ENCODE measurements at places on chromosomes 16 and 17.

DNA sequence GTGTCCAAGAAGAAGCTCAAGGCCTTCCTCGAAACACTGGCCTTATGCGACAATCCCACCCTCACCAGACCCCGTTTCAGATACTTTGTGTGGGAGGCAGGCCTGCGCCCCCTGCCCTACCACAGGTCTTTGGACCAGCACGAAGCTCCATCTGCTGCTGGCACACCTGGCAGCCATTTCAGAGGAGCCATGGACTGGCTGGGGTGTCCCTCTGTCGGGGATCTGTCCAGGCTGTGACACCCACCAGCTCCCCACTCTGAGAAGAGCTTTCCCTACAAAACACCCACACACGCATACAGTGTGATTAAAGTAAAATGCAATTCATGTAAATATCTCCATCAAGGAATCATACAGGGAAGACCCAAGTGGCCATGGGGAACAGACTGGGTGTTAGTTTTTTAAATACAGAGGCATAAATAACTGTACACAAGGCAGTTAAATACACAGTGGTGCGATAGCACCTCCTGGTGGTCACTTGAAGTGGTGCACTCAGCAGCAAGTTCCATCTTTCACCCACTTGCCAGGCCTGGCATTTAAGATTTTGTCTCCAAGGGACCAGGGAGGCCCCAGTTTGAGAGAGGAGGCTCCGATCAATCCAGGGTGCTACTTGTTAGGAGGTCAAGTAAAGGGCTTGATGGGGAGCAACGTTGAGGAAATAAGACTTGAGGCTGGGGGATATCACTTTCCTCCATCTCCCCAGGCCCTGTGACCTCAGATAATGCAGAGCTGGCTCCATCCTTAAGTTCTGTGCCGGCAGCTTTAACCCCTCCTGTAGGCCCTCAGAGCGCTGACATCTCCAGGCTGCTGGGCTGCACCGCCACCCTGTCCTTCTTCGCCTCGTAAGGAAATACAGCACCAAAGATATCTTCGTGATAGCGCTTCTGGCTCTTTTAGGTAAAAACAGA is 43.6 kb downstream of the NOS2 start:
- DNase-seq, result peak; percentile 80

- DNase-seq, result peak; percentile 76
These were observed 6.7 kb downstream of the RUNDC3A start for GRCh38 chr17:44314869-44315661.

- DNase-seq, result peak; percentile 6
These were observed 225.5 kb downstream of the STX8 start for GRCh38 chr17:9350080-9350479.

DNA sequence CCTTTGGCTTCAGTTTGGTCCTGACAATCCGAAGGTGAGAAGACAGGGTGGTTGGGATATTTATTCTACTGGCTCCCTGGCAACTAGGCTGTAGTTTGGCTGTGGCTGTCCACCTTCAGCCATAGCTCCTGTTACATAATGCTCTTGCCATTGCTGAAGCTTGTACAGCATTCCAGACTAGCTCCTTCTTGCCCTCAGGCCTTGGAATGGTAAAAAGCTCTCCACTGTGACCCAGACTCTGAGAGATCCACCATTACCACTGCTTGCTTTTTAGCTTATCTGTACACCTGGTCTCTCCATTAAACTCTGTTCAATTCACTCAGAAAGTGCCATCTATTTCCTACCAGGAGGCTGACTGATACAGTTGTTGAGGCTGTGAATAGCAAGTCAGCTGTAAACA is 231.8 kb upstream of the MON1B start:
- no peak for DNase-seq

DNA sequence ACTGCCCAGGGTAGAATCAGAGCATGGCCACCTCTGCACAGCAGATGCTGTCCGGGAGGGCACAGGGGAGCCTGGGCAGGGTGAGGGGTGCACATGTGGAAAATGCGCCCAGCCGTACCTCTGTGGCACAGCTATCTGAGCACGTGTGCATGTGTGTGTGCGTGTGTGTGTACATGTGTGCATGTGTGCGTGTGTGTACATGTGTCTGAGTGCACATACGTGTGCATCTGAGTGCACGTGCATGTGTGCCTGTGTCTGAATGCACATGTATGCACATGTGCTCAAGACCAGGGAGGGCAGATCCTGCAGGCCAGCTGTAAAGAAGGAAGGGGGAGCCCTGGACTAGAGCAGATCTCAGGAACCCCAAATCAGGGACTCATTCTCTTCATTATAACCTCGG is 37.3 kb upstream of the ENPP7 start:
- no peak for DNase-seq

GRCh38 chr17:66304304-66305174 is 2.1 kb downstream of the PRKCA start:
- DNase-seq, result peak; percentile 57

DNA sequence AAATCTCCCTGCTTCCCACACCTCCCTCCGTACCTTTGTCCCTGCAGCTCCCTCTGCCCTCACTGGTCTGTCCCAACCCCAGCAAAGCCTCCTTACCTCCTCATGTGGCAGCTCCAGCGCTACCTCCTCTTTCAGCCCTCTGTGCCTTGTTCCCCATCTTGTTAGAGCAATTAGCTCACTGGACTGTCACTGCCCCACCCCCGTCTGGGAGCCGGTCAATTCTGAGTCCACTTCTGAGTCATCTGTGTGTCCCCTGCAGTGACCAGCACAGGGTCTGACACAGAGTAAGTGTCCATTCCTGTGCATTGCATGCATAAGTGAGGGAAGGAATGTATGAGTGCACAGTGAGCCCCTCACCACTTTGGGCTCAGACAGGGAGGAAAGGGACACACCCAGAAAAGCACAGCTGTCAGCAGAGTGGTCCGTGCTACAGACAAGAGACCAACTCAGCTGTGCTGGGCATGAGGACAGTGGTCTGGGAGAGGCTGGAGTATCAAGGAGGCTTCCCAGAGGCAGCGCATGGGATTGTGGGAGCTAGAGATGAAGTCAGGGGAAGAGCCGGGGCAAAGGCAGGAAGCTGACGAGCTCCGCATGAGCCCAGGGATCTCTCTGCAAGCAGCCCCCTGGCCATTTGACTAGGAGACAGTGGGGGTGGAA is 45.9 kb downstream of the PITPNM3 start:
- DNase-seq, result no peak

DNA sequence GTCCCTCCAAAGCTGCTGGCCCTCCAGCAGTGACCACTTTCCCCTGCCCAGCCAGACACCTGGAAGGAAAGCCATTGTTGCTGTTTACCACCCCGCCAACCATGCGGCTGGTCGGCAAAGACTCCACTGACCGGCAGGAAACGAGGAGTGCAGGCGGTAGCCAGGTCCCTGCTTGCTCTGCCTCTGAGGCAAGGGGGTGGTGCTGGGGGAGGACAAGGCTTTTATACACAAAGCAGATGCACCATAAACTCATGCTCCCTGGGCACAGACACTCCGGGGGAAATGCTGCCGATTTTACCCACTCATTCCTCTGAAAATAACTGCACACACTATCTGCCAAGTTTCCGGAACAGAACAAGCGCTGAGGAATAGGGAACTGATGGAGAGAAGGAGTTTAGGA is 62.8 kb upstream of the GRIN2A start:
- DNase-seq, result no peak

DNA sequence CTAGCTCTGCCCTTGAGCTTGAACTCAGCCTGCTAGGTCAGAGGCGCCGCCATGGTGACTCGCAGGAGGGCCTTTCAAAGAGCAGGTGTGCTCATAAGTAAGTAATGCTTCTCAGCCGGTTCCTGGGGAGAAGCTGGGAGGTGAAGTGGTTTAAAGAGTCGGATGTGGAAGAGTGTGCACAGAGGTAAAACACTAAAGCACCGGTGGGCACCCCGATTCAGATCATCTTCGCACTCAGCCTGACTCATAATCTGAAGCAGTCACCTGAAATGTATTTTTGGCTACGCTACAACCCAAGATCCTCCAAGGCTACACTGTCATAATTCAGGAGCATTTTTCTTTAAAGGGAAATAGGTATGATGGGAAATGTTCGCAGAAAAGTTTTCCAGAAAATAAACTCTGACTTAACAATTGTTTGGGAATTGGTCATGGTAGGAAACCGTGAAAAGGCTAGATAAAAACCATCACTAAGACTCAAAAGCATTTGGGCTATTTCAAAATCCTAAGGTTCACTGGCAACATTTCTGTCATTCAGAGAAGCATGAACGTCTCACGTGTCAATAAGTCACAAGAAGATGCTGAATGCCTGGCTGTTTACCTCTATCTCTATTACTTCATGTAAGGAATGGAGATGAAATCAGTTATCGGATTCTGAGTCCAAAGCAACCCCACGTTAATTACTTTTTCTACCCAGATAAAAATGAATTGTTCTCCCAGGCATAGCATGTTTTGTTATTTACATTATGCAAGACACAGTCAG is 17.8 kb downstream of the CDH8 start:
- no peak for DNase-seq

DNA sequence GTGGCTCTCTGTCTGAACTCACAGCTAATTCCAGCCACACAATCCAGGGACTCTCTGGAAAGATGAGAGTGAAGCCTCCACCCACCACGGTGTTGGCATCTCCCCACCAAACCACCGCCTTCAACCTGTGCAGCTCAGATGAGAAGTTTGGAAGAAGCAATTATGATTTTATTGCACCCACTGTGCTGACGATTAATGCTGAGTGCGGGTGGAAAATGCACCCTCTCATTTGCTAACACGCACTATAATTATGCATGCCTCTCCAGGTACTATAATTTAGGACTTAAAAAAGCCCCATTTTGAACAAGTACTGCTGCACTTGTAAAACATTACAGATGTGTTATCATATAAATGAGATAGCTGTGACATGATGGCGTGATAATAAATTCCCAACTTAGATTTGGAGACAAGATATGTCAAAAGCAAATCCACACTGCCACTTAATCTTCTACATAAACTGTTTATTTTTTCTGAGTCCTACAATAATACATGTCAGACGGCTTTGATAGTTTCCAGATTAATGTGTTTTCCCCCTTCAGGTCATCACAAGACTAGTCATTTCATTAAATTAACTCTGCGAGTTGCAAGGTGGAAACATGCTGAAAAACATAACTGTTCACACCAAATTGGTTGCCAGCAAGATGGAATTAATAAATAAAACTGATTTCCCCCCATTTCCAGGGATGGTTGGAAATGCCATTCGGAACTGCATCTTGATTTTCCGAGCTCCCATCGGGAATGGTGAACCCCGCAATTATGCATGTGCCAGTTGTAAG is 466.5 kb upstream of the MAF start:
- DNase-seq, result no peak

GRCh38 chr17:71402661-71403141 is 718.1 kb upstream of the SOX9 start:
- DNase-seq, result no peak

GRCh38 chr17:48477221-48477620 is 47.2 kb upstream of the SKAP1 start:
- DNase-seq, result no peak

- DNase-seq, result no peak
These were observed 2.0 kb upstream of the COX10 start for GRCh38 chr17:14067347-14067746.

DNA sequence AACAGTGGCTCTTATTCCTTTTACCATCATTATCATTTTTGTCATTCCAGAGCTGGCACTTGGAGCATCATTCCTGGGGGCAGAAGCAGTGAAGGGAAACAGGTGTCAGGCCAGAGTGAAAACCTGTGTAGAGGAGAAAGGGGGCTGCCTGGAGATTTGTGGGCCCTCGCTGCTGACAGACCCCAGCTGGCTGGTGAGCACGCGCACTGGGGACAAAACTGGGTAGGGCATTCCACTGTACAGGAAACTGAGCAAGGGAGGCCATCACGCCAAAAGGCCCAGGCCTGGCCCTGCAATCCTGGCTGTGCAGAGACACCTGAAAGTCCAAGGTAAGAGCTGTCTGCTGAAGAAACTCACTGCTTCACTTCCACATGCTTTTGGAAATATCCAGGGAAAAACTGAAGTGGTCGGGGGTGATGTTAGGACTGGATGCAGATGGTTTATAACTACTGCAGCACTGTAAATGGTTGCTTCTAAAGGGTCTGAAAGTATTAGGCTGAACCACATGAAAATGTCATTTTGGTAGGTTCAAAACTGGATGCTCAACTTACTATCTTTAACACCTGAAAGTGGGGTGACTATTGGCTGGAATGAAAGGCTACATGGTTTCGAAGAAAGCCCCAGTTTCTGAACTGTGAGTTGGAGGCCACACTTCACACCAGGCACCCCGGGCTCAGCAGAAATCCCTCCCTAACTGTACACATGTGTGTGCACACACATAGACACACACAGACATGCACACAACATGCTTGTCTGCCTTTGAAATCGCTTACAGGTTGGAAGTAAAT is 225.0 kb downstream of the C16orf78 start:
- no peak for DNase-seq

DNA sequence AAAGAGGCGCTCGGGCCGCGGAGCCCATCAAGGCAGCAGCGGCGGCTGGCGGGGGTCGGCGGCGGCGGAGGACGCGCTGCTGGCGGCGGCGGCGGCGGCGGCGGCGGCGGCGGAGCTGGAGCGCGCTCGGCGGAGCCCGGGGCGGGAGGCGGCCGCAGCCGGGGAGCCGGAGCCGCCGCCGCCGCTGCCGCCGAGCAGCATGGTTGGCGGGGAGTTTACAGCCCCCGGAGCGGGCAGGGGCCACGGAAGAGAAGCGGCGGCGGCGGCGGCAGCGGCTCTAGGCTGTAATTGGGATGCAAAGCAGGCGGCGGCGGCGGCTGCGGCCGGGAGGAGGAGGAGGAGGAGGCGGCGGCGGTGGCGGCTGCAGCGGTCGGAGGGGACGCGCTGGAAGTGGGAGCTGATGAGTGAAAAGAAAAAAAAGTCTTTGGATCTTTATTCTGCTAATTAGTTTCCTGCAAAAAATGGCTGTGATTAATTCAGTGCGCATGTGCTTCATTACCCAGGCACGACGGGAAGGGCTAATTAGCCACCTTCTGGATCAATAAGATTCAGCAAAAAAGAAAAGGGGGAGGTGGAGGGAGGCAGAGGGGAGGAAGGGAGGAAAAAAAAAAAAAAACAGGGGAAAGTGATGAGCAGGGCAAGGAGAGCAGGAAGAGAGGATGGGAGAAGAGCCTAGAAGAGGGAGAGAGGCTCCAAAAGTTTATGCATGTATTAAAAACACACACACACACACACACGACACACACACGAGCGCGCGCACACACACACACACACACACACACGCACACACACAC is 10.9 kb upstream of the ZFHX3 start:
- DNase-seq, result peak; percentile 36

DNA sequence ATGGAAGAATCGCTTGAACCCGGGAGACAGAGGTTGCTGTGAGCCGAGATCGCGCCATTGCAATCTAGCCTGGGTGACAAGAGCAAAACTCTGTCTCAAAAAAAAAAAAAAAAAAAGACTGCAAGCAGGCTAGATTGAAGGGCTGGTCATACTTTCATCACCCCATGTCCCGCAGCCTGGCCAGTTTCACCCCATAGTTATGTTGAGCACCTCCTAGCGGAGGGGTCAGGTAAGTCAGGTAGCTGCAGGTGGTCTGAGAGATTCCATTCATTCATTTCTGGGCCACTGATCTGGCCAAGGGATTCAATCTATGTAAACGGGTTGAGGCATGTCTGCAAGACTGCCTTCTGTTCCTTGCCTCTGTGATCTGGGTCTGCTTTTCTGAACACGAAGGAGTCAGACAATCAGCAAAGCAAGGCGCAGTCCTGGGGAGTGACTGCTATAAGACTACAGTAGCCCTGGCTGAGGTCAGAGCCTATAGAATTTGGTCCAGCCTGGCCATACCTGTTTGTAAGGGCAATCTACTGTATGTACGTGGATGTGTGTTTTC is 23.6 kb upstream of the BPTF start:
- no peak for DNase-seq

GRCh38 chr17:83190004-83190385 is 110.6 kb downstream of the METRNL start:
- peak; percentile 3 for DNase-seq

- DNase-seq, result peak; percentile 95
These were observed at the start of gene TBCD for GRCh38 chr17:82751571-82752370. Gene TBCD, plus strand, starts transcription at chr17:82752065. Its CDS starts 129 bp downstream, at chr17:82752194.

GRCh38 chr16:30053376-30054015 is 12.1 kb upstream of the ALDOA start:
- no peak for DNase-seq

All from activated CD4-positive, alpha-beta T cell treated with anti-CD3 and anti-CD28 coated beads for 36 hours (primary cell).